Kidney epithelial cell (primary cell): ENCODE measurements at places on chromosomes 11 and 22. TPM values are rescaled to one million over a fixed set of nuclear protein-coding genes. Genes with fewer than 3 reads are reported as not detected.

Gene DYNC2H1
- total RNA-seq: 10.4 and 10.5 TPM in 2 replicates

Gene OR52H1
- 0.75 TPM in 1 of 2 replicates, not detected in the other for total RNA-seq

Gene IFITM1
- 38.2 and 42.4 TPM in 2 replicates for total RNA-seq

Gene GRIK4
- total RNA-seq: 0.14 and 0.17 TPM in 2 replicates

Gene PDGFD
- 3.4 and 3.5 TPM in 2 replicates for total RNA-seq

Gene SLC37A2
- total RNA-seq: 0.68 and 1.8 TPM in 2 replicates

Gene CCDC116
- 0.38 TPM in 1 of 2 replicates, not detected in the other for total RNA-seq

Gene BDNF
- total RNA-seq: 4.3 and 4.8 TPM in 2 replicates

Gene ACTN3
- total RNA-seq: not detected in 2 replicates

Gene CUL5
- total RNA-seq: 26.9 and 32.7 TPM in 2 replicates
